ENCODE measurements at places on chromosomes 2 and 18. TPM values are rescaled to one million over a fixed set of nuclear protein-coding genes. Genes with fewer than 3 reads are reported as not detected.

DNA sequence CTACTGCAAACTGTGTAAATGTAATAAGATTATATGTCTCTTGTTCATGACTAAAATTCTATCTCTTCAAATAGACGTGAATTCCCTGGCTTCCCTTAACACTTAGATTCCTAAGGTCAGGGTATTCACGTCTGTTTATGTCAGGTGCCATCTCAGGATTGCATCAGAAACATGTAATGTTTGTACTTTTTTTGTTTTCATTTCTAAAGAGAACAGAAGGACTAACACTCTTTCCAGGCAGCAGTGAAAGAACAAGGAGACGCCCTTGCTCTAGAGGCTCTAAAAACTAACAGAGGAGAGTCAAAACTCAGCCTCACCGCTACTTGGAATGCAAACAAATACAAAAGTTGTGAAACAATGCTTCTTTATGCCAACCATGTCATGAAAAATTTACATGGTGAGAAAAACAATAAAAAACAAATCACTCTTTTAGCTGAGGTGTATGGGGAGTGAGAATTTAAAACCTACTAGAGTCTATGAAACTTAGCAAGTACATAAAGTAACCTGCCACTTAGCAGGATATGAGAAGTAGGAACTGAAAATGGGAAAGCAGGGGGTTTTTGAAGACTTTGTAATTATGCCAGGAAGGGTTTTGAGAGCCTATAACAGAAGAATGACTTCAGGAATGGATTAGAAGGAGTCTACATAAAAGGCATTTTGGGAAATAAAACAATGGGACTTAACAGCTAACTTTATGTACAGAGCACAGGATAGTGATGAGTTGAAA lies 522.7 kb downstream of the THSD7B start:
- DNase-seq, result no peak

DNA sequence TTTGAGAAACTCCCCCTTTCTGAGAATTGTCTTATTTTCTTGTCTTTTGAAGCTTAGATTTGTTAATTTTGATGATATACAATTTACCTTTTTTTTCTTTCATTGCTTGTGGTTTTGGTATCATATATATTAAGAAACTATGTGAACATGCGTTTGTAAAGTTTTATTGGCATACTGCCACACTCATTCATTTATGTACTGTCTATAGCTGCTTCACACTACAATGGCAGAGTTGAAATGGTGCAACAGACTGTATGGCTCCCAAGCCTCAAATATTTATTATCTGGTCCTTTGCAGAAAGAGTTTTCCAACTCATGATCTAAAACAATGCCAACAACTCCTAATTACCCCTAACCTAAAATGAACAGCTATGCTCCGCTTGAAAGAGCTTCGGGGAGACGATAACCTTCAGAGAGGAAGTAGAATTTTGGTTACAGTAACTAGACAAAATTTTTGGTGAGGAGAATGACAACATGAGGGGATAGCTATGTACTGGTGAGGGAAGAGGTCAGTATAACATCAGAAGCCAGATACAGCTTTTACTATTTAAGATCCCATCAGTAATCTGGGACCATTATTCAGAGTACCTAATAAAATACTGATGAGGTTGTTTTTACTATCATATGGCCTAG lies 16.1 kb downstream of the PPP3R1 start:
- no peak for DNase-seq

KLHL14 gene
- 3.5 TPM for total RNA-seq

DNA sequence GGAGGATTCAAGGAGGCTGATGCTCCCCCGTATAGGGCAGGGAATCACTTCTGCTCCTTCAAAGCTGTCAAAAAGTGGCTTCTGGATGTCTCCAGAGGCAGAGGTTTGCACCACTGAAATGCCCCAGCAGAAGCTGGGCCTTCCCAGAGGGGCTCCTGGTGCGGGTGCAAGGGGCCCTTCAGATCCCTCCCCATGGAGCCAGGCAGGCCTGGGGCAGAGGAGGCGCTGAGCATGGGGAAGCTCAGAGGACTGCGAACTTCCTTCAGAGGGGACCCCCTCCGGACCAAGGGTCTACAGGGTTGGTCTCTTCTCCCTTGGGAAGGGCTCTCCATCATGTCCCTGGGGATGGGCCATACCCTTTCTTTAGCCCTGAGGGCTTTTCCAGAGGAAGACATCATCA lies 341.2 kb downstream of the DYSF start:
- no peak for DNase-seq

PID1 gene
- 49.5 TPM for total RNA-seq

MYL1 gene
- not detected for total RNA-seq

DNA sequence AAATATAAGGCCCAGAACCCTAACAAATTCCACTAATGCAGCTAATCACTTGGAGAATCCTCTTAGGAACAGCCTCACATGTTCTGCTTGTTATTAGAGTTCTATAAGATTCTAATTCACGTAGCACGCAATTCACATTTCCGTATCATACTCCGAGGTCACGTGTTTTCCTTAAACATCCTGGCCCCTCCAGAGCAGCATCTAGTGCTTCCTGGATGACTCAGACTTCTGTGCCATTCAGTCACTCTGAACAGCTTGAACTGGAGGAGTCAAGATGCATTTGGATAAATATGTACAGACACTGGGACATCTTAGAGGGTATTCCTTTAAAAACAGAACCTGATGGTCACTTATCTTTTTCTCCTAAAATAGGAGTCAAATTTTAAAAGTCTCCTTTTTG lies 156.5 kb downstream of the MYO5B start:
- no peak for DNase-seq

DNA sequence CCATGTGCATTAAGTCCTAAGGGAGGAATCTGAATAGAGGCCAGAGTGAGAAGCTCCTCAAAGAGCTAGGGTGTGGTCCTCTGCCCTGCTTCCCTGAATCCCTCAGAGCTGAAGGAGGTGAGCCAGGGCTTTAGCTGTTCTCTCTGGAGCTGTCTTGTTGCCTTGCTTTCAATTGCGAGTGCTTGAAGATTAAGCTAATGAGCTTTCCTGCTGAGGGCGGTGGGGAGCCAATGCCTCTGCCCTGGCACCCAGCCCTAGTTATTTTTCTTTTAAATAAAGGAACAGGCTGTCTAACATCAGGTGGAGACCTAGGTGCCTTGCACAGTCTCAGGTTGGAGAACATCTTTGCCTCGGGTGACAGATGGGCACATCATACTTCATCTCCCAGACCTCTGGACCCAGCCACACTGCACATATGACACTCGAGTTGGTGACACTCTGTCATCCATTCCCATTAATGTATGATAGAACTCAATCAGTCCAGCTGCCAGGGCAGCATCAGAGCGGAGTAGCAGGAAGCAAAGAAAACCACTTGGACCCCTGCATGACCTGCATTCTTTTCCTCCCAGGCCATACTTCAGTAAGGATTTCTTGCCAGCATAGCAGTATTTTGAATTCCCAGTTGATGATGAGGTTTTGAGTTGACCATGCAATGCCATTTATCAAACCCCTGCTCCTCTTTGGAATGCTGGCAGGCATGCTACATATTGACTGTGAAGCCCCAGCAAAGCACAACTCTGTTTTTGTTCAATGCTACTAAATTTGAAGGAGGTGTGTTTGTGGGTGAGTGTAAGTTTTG lies 292.7 kb downstream of the RNF144A start:
- peak; percentile 25 for DNase-seq

DNA sequence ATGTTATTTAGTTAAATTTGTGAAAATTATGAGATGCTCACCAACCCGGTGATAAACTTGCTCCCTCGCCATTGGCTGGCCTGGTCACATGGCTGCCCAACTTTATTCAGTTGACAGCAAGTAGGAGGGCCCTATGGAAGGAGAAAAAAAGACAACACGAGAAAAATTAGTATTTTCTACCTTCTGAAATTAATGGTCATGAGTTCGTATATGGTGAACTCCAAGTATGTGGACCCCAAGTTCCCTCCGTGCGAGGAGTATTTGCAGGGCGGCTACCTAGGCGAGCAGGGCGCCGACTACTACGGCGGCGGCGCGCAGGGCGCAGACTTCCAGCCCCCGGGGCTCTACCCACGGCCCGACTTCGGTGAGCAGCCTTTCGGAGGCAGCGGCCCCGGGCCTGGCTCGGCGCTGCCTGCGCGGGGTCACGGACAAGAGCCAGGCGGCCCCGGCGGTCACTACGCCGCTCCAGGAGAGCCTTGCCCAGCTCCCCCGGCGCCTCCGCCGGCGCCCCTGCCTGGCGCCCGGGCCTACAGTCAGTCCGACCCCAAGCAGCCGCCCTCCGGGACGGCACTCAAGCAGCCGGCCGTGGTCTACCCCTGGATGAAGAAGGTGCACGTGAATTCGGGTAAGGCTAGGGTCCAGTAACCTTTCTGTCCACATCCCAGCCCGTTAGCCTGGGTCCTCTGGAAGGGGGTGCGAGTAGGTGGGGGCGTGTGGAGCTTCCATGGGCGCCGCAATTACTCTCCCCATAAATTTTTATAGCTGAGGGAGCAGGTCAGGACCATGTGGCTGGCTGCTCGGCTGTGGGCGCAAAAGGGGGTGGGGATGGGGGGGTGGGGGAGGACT lies at the start of gene HOXD4:
HOXD4 (plus strand) TSS at position 109 of the 846 bp plus-strand sequence; CDS start at position 193, 84 bp downstream.
- peak; percentile 20 for DNase-seq

CIB4 gene
- not detected for total RNA-seq

DNA sequence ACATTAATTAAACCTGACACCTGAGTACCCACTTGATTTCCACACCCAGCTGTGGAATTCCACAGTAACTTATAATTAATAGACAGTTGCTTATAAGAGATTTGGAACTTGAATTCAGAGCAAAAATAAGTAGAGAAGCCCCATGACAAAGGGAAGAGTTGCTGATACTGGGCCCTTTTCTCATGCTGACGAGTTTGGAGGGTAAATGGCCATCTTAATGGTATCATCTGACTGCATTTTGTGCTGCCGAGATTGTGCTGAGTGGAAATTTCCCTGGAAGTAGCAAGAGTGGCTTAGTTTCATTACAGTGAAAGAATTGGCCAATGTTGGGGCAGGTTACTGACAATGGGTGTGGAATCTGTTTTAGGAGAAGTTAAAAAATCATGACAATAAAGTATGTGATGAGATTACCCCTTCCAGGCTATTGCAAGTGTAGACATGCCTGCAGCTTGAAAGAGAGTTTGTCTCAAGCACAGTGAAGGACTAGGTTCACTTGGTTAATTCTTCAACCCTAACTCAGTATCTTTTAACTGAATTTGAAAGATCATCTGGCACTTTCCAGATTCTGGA lies 49.9 kb downstream of the VSNL1 start:
- DNase-seq, result no peak

GRCh38 chr2:54704238-54704637 lies 19.2 kb upstream of the EML6 start:
- DNase-seq, result peak; percentile 9

IL1B gene
- 7.0 TPM for total RNA-seq

GRCh38 chr2:175169191-175169590 lies 1.2 kb upstream of the ATF2 start:
- no peak for DNase-seq

GRCh38 chr2:120450196-120450820 lies 104.4 kb downstream of the INHBB start:
- no peak for DNase-seq

GRCh38 chr2:25597881-25598280 lies 75.5 kb downstream of the DTNB start:
- DNase-seq, result no peak

DNA sequence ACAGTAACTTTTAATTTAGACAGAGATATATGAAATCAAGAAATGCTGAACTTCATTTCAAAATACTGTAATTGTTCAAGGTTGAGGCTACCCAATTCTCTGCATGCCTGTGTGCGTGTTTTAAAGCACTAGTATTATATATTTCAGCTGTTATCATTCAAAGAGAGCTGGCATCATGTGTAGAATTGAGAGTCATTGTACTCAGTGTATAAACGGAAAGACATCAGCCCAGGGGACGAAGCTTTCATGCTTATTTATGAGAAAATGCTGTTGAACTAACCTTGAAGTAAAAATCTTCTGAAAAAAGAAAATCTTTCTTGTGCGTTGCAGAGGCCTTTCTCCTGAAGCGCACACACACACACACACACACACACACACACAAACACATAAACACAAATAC lies 48.4 kb downstream of the MYCN start:
- DNase-seq, result no peak

DNA sequence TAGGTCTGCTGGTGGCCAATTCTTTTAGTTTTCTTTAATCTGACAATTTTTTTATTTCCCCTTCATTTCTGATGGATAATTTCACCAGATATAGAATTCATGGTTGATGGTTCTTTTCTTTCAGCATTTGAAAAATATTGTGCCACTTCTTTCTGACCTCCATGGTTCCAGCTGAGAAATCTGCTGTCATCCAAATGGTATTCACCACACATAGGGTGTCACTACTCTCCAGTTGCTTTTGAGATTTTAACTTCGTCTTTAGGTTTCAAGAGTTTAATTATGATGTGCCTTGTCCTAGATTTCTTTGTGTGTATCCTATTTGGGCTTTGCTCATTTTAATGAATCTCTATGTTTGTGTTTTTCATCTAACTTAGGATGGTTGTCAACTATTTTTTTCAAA lies 488.6 kb upstream of the HS6ST1 start:
- DNase-seq, result no peak

PDE6D gene
- total RNA-seq, result not detected
